Endothelial cell of umbilical vein (primary cell): ENCODE measurements at places on chromosomes 11 and 22. TPM values are rescaled to one million over a fixed set of nuclear protein-coding genes. Genes with fewer than 3 reads are reported as not detected.

Gene ZNF280B
- 3.1 TPM in 2 replicates for total RNA-seq

Gene PRR33
- total RNA-seq, result not detected in 2 replicates

Gene TUBA8
- 4.0 and 6.9 TPM in 2 replicates for total RNA-seq

Gene LDHAL6A
- not detected in 2 replicates for total RNA-seq

Gene SLC1A2
- total RNA-seq, result not detected in 2 replicates
